Left renal pelvis (tissue), 4 donors: ENCODE measurements at places on chromosomes 1 and 21. TPM values are rescaled to one million over a fixed set of nuclear protein-coding genes. Genes with fewer than 3 reads are reported as not detected.

The TMEM125 gene
- polyA plus RNA-seq = 0.66 TPM

The CRP gene
- not detected for polyA plus RNA-seq

The NMNAT2 gene
- polyA plus RNA-seq = 3.0 TPM

The HLX gene
- polyA plus RNA-seq = 9.9 TPM

The EXOSC10 gene
- polyA plus RNA-seq = 102 TPM

The DAB1 gene
- polyA plus RNA-seq = 7.8 TPM

The SLC2A5 gene
- 0.72 TPM for polyA plus RNA-seq

The CDC14A gene
- polyA plus RNA-seq = 13.7 TPM

The CFHR5 gene
- not detected for polyA plus RNA-seq

The YY1AP1 gene
- polyA plus RNA-seq = 79.6 TPM

The TSSK3 gene
- 1.5 TPM for polyA plus RNA-seq

The LCE2D gene
- polyA plus RNA-seq = not detected

The COL11A1 gene
- polyA plus RNA-seq = 3.8 TPM

The RPAP2 gene
- 35.7 TPM for polyA plus RNA-seq

The MRPS6 gene
- polyA plus RNA-seq = 154 TPM
